SHP77 treated with DMSO at 0.1 percent for 48 hours (cell line): ENCODE measurements at places on chromosomes 4 and X.
A peak's percentile ranks its signal among the peaks of the same experiment; 100 is the strongest.

DNA sequence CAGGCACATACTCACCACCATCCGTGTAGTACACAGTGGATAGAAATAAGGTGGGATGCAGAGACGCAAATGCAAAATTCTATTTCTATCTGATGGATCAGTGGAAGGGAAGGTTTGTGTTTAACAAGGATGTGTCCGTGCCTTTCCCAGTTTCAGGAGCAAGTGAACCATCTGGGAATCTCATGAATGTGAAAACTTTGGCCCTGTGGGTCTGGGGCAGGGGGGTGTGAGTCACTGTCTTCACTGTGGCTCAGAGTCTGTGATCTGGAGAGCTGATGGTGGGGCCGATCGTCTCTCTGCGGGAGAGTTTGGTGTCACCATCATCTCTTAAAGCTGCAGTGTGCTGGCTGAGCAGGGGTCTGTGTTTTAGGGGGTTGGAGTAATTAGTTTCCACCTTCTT is 179.3 kb upstream of the STS start:
- no peak for DNase-seq

- no peak for DNase-seq
Observed at GRCh38 chr4:67712650-67713528, 11.9 kb upstream of the UBA6 start.

GRCh38 chrX:42219231-42219630 is 295.9 kb upstream of the CASK start:
- no peak for DNase-seq

DNA sequence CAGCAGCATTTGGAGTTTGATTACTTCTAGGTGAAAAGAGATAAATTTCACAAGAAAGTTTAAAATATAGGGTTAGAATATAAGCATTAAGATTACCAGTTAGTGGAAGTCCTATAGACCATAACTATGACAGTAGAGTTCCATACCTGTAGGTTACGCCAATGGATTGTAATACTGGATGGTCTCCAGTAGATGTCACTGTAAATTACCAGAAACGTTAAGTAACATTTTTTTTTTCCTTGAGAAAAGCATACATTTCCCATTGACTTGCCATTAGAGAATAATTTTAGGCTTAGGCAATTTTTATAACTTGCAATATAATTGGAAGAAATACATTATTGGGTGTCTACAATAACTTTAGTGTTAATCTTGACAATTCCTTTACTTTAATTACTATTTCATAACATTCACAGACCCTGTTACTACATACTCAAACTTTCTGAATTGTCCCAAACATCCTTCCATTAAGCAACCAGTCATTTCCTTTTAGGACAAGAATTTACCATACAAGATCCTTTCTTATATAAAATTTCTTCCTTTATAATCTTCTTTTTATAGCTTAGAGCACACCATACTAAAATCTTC is 304.1 kb upstream of the TECRL start:
- no peak for DNase-seq

- DNase-seq: no peak
Observed at GRCh38 chr4:80615099-80615498, 279.6 kb downstream of the CFAP299 start.

DNA sequence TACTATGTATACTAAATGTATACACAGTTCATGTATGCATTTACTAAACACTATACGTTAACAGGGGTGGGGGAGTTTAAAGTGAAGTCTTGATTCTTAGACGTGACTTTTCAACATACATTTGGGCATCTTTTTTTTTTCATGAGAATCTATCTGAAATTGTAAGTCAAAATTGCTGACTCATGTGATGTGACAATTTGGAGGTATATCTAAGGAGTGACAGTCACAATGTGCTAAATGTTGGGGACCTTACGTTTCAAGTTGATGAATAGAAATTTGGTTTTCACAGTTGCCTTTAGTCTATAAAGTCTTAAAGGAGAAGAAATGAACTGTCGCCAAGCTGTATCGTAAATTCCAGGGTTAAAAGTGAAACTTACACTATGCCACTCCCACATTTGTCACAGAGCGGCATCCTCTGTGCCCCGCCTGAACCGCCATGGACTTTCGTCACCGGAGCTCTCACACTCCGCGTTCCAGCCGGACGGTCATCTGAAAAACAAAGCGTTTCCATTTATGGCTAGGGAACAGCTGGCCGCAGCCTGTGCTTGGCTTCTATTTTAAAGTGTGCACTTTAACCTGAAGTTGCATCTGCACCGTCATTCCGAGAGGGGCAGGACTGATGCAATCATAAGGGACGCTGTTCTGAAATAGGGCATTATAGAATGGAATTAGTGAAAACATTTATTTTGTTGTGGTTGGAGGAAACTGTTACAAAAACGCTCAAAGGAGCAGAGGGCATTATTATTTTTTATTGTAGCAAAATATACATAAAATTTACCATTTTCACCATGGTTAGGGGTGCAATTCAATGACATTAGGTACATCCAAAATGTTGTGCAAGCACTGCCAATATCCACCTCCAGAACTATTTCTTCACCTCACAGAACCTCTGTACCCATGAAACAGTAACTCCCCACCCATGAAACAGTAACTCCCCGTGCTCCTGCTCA is 30.9 kb downstream of the PDLIM3 start:
- peak; percentile 74 for DNase-seq

DNA sequence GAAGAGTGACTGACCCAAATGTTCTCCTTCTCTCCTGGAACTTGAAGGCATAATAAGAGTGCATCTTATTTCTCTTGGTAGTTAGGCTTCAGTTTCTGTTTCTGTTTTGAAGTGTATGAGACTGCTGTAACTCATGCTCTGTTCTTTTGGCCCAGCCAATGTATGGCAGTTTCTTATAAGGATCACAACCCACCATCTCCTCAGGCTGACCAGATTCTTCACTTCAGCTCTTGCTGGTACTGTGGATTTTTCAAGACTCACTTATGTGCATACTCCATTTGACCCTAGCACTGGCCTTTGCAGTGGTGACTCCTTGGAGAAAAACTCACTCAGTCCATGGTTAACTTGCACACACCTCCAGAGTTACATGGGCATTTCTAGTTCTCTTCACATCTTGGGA is 9.6 kb upstream of the YTHDC1 start:
- DNase-seq: no peak

DNA sequence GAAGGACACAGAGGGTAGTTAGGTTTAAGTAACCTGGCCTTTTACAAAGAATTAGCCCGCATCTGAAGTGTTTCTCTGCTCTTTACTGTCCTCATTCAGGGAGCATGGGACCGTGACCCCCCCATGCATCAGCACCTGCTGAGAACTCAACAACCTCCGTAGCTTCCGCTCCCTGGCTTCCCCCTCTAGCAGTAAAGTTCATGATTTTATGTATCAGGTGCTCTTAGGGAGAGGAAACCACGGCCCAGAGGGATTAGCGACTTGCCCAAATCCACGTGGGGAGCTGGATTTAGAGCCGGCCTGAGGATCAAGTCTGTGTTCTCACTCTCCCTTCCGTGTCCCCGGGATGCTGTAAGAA is 284.6 kb upstream of the GATB start:
- no peak for DNase-seq

DNA sequence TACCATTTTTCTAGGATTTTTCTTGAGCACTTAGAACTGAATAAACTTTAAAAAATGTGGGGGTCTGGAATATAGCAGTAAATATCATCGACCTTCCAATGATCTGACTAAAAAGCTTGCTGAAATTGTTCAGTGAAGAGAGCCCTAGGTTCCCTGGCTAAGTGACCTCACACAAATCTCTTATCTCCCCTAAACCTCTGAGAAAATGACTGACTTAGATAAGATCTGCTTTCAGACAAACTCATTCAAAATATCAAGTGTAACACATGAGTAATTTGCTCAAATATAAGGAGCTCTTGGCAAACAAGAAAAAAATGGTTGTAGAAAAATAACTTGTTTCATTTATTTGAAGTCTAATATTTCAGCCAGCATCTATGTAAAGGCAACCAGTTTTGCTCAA is 441.7 kb upstream of the SLIT2 start:
- no peak for DNase-seq

GRCh38 chrX:152117305-152117704 is 21.1 kb downstream of the MAGEA10 start:
- no peak for DNase-seq

DNA sequence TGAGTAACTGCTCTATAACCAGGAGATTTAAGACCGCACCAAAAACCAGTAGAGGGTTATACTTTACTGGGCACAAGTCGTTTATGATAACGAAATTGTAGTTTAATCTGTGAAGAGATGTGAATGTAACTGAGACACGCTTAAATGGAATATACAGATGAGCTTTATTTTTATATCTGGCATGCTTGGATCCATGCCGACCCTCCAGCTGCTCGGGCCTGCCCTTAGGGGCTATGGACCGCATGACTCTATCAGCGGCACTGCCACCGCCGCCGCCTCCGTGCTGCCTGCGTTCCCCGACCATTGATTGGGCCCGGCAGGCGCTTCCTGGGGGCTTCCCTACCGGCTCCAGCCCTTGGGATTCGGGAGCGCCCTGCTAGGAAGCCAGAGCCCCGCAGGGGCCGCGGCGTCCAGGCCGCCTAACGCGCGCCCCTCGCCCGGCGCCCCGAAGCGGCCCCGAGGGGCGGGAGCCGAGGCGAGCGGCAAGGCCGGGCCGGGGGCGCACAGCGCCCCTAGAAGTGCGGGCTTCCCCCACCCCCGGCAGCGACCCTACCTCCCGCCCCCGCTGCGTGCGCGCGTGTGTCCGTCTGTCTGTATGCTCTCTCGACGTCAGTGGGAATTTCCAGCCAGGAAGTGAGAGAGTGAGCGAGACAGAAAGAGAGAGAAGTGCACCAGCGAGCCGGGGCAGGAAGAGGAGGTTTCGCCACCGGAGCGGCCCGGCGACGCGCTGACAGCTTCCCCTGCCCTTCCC is at the start of gene NFKB1:
TSS of gene NFKB1 (plus strand) at position 664 of the 751 bp plus-strand sequence. CDS start 24,160 bp downstream, outside the sequence.
- DNase-seq: no peak

- DNase-seq: no peak
Observed at GRCh38 chrX:111123125-111123524, 27.1 kb downstream of the PAK3 start.

GRCh38 chrX:110142096-110142495 is 139.2 kb downstream of the TMEM164 start:
- no peak for DNase-seq

DNA sequence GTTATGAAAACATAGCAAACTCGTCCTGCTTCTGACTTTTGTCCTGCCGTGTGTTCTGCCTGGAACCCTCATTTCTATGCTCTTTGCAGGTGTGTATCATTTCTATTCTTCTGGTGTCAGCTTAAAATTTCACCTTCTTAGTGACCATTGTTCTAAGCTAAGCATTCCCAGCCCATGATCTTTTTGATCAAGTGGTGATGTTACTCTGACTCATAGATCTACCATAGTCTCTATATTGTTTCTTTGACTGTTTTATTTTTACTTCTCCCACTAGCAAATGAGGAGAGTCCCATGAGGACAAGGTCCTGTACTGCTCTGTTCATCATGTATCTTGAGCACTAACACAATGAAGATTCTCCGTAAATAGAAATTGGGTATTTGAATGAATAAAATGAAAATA is 14.1 kb upstream of the CXCL6 start:
- no peak for DNase-seq

DNA sequence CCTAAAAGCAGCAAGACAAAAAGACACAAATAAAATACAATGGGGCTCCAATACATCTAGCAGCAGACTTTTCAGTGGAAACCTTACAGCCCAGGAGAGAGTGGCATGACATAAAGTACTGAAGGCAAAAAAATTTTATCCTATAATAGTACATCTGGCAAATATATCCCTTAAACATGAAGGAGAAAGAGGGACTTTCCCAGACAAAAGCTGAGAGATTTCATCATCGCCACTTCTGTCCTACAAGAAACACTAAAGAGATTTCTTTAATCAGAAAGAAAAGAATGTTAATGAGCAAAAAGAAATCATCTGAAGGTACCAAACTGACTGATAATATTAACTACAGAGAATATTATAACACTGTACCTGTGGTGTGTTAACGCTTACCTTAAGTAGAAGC is 86.4 kb downstream of the ANKRD17 start:
- no peak for DNase-seq

GRCh38 chrX:139815771-139816170 is 107.8 kb upstream of the MCF2 start:
- DNase-seq: no peak

GRCh38 chr4:41451961-41452360 is 86.0 kb upstream of the LIMCH1 start:
- no peak for DNase-seq

DNA sequence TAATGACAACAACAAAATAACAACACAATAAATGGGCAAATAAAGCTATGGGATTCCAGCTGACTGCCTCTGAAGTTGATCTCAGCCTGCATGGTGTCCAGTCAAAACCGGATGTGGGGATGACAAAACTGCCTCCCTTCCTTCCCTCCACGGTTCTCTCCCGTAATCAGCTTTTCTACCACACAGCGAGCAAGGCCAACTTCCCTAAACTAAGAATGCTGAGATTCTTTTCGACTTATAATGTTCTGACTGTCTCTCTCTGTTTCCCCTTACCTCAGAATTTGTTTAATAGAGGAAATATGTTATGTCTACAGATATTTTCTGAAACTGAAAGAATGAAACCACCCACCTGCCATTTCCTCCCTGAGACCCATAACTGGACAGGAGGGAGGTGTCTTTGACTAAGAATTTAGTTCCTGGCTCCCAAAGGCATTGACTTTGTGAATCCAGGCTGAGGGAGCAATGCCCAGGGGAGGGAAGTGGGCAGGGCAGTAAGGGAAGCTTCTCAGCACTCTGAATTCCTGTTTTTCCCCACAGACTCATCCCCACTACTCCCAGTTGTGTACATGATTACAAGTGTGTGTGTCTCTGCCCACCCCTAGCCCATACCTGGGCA is 1.0 kb upstream of the TLR1 start:
- DNase-seq: no peak

- DNase-seq: no peak
Observed at GRCh38 chr4:113962719-113963265, 16.7 kb downstream of the ARSJ start.

DNA sequence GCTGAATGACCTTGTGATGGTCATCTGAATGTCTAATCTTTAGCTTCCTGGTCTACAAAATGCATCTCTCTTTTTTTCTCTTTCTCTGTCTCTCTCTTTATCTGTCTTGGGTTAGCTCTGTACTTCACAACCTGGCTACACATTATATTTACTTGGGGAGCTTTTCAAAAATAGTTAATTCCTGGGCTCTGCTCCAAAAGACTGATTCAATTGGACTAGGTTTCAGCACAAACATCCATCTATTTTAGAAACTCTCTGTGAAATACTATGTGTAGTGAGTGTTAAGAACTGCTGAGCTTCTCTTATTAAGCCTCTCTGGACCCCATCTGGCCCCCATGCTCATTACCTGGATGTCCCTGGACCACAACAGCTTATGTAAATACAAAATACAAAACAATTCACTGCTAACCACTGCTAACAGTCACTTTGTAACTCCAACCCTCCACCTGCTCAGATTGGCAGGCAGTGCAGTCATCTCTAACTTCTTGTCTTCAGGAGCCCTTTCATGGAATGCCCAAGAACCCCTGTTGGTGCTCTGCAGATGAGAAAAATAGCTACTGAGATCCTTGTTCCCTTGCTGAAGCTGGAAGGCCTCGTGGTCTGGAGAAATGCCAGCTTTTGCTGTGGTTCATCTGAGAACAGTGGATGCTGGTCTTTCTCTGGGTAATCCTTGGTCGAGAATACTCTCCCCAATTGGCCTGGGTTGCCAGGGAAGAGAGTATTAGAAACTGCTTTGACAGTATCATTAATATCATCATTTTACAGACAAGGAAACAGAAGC is 14.8 kb upstream of the BOD1L1 start:
- no peak for DNase-seq

- no peak for DNase-seq
Observed at GRCh38 chr4:3518511-3518880, 13.7 kb downstream of the LRPAP1 start.
